ENCODE measurements at places on chromosomes 5 and 9.
A peak's percentile ranks its signal among the peaks of the same experiment; 100 is the strongest.

- no peak for DNase-seq
These were observed 25.3 kb upstream of the LRRTM2 start for GRCh38 chr5:138900281-138900965.

DNA sequence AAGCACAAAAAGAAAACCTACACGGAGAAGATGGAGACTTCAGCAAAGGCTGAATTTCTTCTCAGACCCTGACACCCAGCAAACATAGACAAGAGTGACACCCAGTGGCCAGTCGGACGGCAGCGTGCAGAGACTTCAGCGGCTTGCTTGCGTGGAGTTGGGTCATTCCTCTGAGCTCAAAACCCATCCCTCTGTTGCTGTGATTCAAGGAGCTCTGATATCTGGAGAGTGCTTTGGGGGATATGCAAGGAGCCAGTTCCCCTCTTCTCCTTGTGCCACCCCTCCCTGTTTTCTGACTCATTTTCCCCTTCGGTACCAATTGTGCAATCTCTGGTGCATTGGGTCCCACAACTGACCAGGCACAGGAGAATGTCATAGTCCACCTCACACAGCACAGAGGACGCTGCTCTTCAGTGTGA is 27.5 kb downstream of the SH3TC2 start:
- DNase-seq, result peak; percentile 18

DNA sequence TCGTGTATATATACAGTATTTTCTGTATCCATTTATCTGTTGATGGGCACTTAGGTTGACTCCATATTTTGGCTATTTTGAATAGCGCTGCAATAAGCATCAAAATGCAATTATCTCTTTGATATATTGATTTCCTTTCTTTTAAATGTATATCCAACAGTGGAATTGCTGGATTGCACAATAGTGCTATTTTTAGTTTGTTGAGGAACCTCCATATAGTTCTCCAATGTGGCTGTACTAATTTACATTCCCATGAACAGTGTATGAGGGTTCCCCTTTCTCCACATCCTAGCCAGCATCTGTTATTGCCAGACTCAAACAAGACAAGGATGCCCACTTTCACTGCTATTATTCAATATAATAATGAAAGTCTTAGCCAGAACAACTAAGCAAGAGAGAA is 9.1 kb upstream of the CTXN3 start:
- no peak for DNase-seq

DNA sequence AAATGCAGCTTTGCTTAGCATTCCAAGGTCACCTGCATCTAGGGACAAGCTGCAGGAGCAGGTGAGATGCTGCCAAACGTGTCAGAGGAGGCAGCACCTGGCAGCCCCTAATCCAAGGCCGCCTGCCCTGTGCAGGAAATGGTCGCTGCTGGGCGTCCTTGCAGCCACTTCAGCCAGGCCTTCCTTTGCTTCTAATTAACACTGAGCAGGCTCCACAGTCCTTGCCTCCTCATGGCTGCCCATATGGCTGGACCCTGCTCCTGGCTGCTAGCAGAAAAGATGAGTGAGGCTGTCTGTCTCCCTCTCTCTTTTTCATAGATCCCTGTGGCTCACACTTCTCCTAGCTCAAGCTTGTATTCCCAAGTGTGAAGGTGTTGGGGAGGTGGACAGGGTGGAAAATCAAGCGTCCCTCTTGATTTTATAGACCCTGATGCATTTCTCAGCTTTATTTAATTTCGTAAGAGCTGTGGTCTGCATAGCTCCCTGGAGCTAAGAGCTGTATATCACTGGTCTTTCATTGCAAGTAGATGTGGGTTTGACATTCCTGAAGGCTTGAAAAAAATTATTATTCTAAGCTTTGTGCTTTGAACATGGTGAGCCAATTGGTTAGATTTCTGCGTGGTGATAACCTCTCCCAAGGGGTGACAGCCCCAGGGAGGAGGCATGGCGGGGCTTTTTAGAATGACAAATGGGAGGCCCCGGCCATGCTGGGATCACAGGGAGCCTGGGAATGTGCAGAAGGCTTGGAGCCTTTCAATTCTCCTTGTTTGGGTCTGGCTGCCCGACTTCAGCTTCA is 193.8 kb downstream of the SLIT3 start:
- no peak for DNase-seq

GRCh38 chr5:98106116-98107031 is 667.1 kb upstream of the RGMB start:
- no peak for DNase-seq

DNA sequence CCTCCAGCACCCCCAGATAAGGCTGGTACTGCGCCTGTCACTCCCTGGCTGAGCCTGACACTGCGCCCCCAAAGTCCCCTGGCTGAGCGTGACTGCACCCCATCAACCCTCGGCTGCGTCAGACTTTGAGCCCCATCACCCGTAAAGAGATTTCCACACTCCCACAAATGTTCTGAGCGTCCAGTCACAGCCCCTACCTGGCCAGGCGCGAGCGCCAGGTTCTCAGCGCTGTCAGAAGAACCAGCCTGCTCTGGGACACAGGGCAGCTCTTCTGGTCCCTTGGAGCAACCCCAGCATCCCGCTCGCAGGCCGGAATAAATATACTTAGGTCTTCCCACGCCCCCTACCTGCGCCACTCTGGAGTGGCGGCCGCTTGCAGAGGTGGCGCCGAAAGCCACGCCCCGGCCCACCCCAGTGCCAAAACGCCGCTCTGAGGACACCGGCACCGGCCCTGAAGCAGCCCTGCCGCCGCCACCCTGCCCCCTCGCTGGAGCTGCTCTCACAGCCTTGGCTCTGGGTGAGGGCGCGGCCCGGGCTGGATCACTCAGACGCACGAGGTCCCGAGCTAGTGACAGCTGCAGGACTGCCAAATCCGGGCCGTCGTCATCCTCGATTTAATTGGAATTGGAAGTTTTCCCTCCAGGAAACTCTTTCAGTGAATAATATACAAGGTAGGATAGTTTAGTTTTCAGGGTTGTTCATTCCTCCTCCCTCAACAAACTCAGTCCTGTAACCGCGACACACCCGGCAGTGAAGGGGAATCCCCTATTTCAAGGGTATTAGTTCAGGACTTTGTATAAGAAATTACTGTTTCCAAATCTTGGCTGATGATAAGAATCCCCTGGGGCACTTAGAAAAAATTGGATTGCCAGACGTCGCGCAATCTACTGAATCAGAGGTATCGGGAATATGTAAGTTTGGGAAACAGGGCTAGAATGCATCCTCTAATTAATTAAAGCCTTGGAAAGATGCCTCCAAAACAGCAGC is 1.2 kb upstream of the CEMIP2 start:
- peak; percentile 62 for DNase-seq
